ENCODE measurements at places on chromosomes 7 and 10.

GRCh38 chr7:140230516-140230860 lies 53.7 kb upstream of the KDM7A start:
- peak; percentile 66 for DNase-seq

DNA sequence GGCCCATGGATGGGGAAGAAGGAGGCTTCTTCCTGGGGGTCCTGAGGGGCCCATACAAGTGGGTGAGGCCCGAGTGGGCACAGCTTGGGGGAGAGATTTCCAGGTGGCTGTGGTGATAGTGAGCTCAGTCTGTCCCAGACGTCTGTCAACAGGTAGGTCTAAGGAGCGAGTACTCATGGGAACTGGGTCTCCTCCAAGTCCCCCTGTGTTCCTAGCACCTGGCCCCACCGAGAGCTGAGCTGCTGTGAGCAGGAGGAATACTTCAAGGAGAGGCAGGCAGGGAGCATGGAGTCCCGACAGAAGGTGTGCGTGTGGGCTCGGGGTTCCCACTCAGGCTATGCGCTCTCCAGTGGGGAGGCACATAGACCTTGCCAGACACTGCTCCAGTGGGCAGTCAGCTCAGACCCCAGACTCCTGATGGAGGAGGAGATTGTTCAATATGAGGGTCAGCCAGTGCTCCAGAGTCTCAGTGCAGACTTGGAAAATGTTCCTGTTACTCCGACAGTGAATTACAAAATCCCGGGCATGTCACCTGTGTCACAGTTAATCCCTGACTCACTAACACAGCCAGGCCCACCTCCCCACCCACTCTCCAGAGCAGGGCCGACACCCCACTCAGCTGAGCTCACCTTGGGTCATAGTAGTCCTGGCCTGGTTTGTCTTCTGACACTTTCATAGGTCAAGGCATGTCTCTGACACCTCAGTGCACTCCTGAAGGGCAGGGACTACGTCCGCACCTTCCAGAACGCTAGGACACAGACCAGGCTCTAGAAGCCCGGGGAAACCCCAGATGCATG lies 28.2 kb upstream of the C10orf53 start:
- no peak for DNase-seq

- no peak for DNase-seq
Observed at GRCh38 chr7:112439476-112439875, 10.8 kb upstream of the IFRD1 start.

DNA sequence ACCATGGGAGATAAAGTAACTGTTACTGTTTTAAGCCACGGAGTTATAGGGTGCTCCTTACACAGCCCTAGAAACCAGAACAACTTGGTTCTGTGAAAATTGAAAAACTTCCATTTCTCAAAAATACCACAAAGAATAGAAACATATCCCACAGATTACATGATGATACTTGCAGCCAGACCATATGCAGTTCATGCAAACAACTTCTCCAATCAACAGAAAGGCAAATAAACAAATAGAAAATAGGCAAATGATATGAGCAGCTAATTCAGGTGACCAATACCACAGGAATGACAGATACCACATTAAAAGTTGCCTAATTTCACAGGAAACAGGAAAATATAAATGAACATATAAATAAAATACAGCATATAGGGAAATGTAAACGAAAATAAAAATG lies 297.5 kb downstream of the HTR7 start:
- DNase-seq, result no peak

GRCh38 chr10:91163269-91163868 lies 57.1 kb upstream of the PCGF5 start:
- DNase-seq, result peak; percentile 49

DNA sequence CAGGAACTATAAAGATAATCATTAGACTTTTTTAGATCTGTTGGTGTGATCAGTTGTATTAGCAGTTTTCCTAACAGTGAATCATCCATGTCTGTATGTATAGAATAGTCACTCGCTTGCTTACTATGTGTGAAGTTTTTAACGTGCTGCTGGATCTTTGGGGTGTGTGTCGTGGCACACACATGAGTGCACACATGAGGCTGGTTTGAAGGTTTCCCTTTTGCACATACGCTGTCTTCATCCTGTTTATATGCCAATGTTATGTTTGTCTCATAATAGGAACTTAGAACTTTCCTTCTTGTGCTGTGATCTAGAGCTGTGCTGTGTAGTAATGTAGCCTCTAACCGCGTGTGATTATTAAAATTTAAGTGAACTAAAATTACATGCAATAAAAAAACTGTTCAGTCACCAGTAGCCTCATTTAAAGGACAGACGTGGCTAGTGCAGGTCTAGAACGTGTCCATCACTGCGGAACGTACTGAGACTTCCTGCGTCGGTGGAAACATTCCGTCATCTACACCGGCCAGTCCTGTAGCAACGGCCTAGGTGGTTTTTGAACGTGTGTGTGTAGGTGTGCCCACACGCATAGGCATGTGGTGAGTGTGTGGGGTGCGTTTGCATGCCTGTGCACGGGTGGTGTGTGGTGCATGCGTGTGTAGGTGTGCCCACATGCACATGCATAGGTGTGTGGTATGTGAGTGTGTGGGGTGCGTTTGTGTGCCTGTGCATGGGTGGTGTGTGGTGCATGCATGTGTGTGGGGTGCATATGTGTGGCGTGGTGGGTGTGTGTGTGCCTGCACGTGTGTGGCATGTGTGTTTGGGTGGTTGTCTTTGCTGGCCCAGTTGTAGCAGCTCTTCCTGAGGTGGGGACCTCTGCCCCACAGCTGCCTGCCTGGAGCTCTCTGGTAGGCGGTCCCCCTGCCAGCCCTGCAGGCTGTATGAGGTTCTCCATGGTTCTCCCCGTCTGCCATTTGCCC lies 56.6 kb downstream of the INPP5A start:
- no peak for DNase-seq

DNA sequence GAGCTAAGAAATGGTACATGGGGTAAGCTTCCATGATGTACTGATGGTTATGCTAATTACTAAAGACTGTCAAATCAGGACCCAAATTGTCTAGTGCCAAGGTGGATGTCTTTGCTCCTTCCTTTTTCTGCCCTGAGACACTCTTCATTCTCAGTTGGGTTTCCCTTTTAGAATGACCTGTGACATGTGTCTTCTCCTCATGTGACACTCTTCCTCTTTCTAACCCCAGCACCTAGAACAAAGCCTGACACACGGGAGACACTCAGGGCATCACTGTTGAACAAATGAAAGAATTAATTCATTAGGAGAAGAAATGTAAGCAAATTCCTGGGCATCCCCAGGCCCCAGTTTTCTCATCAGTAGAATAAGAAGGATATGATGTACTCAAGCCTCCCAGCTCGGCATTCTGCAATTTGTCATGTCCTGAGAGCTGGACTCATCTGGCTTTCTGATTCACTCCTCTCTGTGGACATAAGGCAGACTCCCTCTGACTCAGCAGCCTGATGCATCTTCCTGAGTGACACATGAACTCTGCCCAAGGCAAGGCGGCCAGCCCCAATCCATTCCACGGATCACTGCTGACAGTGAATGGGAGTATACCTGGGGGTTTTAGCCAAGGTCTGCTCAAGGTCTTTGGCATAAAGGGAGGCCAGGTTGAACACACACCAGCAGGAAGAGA lies 473.8 kb downstream of the KCNMA1 start:
- no peak for DNase-seq

- no peak for DNase-seq
Observed at GRCh38 chr7:29424984-29425309, 138.7 kb upstream of the PRR15 start.

DNA sequence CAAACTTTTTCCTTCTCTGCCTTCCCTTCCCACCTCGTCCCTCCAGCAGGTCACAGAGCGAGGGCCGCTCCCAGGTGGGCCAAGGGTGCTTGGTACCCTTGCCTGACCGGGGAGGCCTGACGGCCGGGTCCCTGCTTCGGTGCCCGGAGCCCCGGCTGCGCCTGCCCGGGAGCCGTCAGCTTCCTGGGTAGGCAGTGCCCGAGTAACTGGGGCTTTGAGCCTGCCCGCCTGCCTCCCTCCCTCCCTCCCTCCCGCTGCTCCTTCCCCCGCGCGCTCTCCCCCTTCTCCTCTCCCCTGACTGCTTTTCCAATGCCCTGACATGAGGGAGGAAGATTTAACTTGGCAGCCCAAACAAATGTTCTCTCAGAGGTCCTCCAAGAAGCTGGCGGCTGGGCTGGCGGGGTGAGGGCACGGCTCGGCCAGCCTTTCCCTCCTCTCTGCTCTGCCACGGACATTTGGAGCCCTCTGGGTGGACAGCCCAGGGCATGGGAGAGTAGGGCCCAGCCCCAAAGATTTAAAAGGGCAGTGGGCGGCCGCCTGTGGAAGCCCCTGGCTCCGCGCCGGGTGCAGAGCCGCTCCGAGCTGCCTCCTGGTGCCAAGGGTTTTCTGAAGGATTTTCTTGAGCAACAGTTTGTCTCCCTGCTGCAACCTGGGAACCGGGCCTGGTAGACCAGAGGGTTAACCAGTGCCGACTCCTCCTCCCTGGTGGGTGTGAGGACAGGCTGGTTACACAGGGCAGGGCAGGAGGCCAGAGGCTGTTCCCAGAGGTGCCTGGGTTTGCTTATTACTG lies 2.0 kb downstream of the ZMIZ1 start:
- no peak for DNase-seq

DNA sequence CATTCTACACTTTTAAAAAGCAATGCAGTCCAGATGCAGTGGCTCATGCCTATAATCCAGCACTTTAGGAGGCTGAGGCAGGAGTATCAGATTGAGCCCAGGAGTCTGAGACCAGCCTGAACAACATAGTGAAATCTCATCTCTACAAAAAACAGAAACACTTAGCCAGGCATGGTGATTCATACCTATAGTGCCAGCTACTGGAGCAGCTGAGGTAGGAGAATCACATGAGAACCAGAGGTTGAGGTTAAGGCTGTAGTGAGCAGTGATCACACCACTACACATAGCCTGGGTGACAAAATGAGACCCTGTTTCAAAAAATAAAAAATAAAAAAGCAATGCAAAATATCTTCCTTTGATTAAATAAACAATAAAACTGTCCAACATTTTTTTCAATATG lies 205.2 kb downstream of the GRM8 start:
- DNase-seq, result no peak

DNA sequence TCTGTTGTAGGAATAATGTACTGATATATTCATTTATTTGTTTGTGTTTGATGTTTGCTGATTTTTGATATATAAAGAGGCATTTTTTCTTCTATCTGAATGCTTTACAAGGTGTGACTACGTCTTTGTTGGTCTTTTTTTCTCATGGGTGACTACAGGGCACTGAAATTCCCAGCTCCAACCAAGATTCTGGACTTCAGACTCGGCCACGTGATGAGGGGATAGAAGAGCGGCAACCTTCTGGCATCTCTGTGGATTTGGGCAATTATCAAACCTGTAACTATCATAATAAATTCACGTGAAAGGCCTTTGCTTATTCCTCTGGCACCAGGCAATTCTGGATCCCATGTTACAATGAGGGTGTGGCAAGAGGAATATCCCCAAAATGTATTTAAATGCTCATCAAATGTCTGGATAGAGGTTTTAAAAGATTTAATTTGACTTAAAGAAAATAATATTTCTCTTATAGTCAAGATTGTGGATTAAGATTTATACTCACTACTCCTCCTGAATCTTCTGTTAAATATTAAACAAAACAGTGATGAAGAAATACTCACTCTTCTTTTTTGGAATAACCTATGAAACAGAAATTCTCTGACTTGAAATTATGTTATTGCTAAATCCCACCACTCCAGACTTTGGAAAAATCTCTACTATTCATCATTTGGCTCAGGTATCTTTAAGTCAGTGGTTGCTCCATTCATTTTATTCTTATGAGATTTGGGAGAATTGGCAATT lies 276.3 kb downstream of the GPR37 start:
- DNase-seq, result no peak

- no peak for DNase-seq
Observed at GRCh38 chr10:121935702-121936101, 7.9 kb upstream of the ATE1 start.

GRCh38 chr10:111835574-111835973 lies 348.0 kb downstream of the GPAM start:
- no peak for DNase-seq

DNA sequence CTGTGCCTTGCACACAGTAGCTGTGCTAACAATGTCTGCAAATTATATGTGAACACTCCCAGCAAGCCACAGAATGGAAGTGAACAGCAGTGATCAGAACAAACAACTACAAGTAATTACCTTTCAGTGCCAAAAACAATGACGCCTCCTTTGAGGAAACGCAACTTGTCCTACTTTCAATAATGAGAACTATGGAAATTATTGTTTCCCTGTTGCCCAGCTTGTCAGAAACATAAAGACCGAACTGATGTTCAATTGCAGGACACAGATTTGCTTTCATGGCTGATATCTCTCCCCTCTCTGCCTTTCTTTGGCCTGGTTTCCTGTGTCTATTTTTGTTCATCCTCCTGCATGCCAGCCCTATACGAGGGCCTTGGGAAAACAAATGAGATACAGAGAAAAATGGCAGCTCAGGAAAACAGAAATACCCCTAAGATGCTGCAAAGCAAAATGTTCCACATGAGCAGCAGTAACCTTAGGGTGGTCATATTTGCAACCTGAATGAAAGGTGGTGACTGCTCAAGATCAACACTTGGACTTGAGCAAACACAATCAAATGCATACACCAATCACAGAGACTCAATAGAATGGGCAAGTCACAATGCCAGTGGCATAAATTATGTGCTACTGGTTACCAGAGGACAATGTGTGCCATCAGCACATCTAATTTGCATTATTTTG lies 26.8 kb downstream of the COBL start:
- DNase-seq, result no peak

- no peak for DNase-seq
Observed at GRCh38 chr10:77111611-77112550, 525.7 kb downstream of the KCNMA1 start.

GRCh38 chr10:21388589-21388988 lies 136.9 kb downstream of the SKIDA1 start:
- DNase-seq, result no peak

DNA sequence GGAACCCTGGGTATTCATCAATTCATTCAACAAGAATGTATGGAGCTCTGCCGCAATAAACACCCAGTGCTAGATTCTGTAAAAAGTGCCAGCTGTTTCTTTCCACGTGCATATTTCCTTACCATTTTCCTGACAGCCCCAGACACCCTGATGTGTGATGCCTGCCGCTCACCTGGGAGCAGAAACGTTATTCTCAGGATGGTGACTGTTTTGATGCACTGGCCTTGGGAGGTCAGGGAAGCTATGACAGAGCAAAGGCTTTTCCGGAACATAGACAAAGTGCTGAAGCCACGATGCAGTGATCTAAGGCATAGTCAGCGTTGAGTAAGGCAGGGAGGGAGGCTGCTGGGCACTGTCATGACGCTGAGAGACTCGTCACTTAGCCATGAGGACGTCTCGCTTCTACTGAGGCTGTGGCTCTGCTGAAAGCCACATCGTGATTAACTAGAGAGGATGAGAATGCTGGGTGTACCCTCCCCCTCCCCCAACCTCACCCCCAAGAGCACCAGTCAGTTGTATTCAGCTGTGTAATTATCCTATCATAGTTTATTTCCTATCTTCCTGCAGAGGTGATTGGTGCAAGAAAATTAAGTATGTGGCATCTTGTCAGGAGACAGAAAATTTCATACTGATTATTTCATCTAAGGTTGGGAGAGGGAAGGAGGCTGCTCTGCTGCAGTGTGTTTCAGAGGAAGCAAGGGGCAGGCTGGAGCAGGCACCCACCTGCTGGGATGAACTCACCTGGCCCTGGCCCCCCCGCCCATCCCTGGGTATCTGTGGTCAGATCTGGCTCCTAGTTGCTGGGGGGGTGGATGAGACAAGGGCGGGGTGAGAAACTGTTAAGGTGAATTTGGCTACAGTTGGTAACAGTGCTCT lies 48.8 kb upstream of the SMNDC1 start:
- peak; percentile 36 for DNase-seq

GRCh38 chr7:22730066-22730710 lies 3.2 kb downstream of the IL6 start:
- DNase-seq, result no peak

- peak; percentile 30 for DNase-seq
Observed at GRCh38 chr7:139777133-139777891, 486 bp downstream of the HIPK2 start.
